H9 (cell line): ENCODE measurements at places on chromosomes 11 and 22. TPM values are rescaled to one million over a fixed set of nuclear protein-coding genes. Genes with fewer than 3 reads are reported as not detected.

PTPRJ gene
- total RNA-seq, result 10.6 and 11.4 TPM in 2 replicates

HTR3B gene
- not detected in 2 replicates for total RNA-seq

KIAA0930 gene
- total RNA-seq, result 45.3 and 46.2 TPM in 2 replicates

ARHGAP8 gene
- total RNA-seq, result 29.3 and 35.4 TPM in 2 replicates

OR10A2 gene
- total RNA-seq, result not detected in 2 replicates

MCAT gene
- 20.3 and 21.5 TPM in 2 replicates for total RNA-seq

ART5 gene
- total RNA-seq, result 7.5 and 7.9 TPM in 2 replicates

RSF1 gene
- 69.6 and 82.6 TPM in 2 replicates for total RNA-seq

MRGPRX3 gene
- total RNA-seq, result not detected in 2 replicates

MFNG gene
- 2.0 and 3.3 TPM in 2 replicates for total RNA-seq

FBXO3 gene
- total RNA-seq, result 18.9 and 20.2 TPM in 2 replicates

MMP12 gene
- total RNA-seq, result not detected in 2 replicates

CCDC34 gene
- 24.5 and 25.2 TPM in 2 replicates for total RNA-seq

LINC01488 gene
- total RNA-seq, result not detected in 2 replicates

SEPTIN5 gene
- 17.7 and 17.8 TPM in 2 replicates for total RNA-seq

MOV10L1 gene
- total RNA-seq, result not detected in 2 replicates

TP53AIP1 gene
- not detected in 2 replicates for total RNA-seq

ZDHHC13 gene
- total RNA-seq, result 20.9 and 21.1 TPM in 2 replicates

MYO7A gene
- 1.6 and 2.2 TPM in 2 replicates for total RNA-seq

C11orf87 gene
- total RNA-seq, result 0.11 TPM in 2 replicates

ZBTB16 gene
- not detected in 2 replicates for total RNA-seq

SULT4A1 gene
- total RNA-seq, result 15.0 and 16.2 TPM in 2 replicates

INS gene
- not detected in 2 replicates for total RNA-seq

CALCB gene
- total RNA-seq, result not detected in 2 replicates

PHOX2A gene
- total RNA-seq, result 1.1 and 1.4 TPM in 2 replicates

SERPING1 gene
- total RNA-seq, result 35.2 and 37.9 TPM in 2 replicates

MS4A6A gene
- not detected in 2 replicates for total RNA-seq

PLAAT2 gene
- total RNA-seq, result 0.31 and 0.52 TPM in 2 replicates

OR51B2 gene
- not detected in 2 replicates for total RNA-seq

WNT11 gene
- 0.18 TPM in 1 of 2 replicates, not detected in the other for total RNA-seq

BIK gene
- total RNA-seq, result 6.8 and 8.3 TPM in 2 replicates

TRIM6 gene
- 14.1 and 17.9 TPM in 2 replicates for total RNA-seq

PLET1 gene
- total RNA-seq, result not detected in 2 replicates

SLC35F2 gene
- 22.7 and 24.0 TPM in 2 replicates for total RNA-seq

PDGFD gene
- total RNA-seq, result 1.4 and 1.7 TPM in 2 replicates

MMP11 gene
- 4.9 and 5.3 TPM in 2 replicates for total RNA-seq

CD3G gene
- not detected in 2 replicates for total RNA-seq

INPP5J gene
- total RNA-seq, result 4.7 and 4.9 TPM in 2 replicates

SERHL2 gene
- total RNA-seq, result 1.0 and 2.7 TPM in 2 replicates

ACRV1 gene
- not detected in 2 replicates for total RNA-seq

NCAPH2 gene
- 76.2 and 78.1 TPM in 2 replicates for total RNA-seq

KRTAP5-9 gene
- not detected in 2 replicates for total RNA-seq

TTC28 gene
- 12.6 and 13.6 TPM in 2 replicates for total RNA-seq

RIC8A gene
- 94.9 and 98.1 TPM in 2 replicates for total RNA-seq

PPFIBP2 gene
- 4.3 and 8.3 TPM in 2 replicates for total RNA-seq

APOBEC3C gene
- total RNA-seq, result 31.7 and 32.1 TPM in 2 replicates

CRYBB2 gene
- not detected in 2 replicates for total RNA-seq

NRGN gene
- total RNA-seq, result 6.4 and 7.0 TPM in 2 replicates

NXPE4 gene
- not detected in 2 replicates for total RNA-seq
